ENCODE measurements at places on chromosomes 13 and 19.
A peak's percentile ranks its signal among the peaks of the same experiment; 100 is the strongest.

- DNase-seq: no peak
Observed at GRCh38 chr13:73816702-73817101, 317.5 kb downstream of the KLF12 start.

DNA sequence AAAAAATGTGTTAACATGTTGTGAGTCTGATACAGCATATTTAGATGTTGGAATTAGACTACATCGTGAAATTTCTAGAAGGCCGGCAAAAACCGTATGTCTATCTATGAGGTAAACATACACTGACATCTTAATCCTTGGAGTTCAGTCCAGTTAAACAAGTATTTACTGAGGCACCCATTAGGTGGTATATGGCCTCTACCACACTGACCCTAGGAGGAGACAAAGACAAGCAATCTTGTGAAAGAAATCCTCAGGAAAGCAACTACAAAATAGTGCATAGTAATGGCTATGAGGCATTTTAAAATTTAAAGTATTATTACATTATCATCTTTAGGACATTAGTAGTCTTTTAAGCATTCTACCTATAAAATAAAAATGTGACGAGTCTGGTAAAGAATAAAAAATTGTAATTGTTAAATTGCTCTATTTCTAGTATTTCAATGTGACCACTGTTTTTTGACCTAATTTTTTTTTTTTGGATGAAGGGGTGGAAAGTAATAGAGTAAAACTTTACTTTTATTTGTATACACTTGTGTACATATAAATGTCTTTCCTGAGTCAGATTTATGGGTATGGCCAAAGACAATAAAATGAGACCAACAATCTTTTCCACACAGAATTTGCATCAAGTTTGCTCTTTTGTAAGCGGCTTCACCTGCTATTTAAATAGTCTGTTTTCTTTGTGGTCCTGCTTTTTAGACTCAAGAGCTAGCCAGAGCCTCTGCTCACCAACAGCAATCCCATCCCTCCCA lies 50.5 kb downstream of the KATNAL1 start:
- no peak for DNase-seq

DNA sequence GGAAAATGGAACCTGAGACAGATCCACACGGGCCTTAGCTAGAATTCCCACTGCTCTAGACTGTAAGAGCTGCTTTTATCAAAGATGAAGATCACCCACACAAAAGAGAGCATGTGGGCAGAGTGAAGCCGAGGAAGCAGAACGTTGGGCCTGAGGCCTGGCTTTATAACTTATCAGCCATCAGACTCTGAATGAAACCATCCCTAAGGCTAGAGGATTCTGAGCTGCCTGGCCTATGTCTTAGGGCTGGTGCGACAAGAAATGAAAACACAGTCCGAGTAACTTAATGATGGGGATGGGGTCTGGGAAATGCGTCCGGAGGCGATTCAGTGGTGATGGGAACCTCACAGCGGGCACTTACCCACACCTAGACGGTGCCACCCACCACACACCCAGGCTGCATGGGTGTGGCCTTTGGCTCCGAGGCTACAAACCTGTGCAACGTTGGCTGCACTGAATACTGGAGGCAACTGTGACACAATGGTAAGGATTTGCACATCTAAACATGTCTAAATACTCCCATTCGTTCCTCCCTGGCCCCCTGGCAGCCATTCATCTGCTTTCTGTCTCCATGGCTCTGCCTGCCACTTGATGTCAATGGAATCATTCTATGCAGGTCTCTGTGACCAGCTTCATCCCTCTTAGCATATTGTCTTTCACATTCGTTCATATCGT lies 62.0 kb downstream of the SLC15A1 start:
- DNase-seq: no peak

DNA sequence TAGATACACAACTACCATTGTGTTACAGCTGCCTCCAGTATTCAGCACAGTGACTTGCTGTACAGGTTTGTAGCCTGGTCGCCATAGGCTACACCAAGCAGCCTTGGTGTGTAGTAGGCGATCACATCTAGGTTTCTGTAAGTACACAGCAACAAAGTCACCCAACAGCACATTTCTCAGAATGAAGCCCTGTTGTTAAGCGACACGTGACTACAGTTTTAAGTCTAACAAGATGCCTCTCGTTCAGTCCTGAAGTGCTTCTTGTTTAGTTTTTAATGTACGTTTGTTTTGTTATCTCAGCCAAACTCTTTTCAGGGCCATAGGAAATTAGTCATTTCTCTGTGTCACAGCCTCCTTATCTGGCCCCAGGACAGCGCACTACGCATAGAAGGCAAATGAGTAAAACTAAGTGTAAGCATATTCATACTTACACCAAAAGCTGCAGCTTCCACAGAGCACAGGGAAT lies 50.0 kb upstream of the GPR183 start:
- no peak for DNase-seq

GRCh38 chr13:105442949-105443699 lies 1092.3 kb downstream of the EFNB2 start:
- DNase-seq: no peak

DNA sequence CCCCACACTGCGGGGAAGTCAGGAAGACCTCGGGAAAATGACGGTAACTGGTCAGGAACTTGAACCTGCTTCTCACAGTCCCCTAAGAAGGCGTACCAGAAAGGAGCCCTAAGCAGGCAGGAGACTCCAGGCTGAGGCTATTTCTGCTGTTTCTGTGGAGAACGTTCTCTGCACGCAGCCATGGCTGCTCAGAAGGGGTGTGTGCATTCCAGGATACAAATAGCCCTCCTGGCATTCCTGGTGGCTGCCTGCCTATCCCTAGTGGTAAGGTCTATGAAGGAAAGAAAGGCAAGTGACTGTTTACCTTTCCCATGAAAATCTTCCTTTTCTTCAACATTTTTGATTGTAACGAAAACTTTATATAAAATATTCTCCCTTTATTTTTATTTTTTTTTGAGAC lies 2.5 kb downstream of the SGCG start:
- DNase-seq: no peak

- no peak for DNase-seq
Observed at GRCh38 chr13:87678372-87678752, 7.2 kb downstream of the SLITRK5 start.

DNA sequence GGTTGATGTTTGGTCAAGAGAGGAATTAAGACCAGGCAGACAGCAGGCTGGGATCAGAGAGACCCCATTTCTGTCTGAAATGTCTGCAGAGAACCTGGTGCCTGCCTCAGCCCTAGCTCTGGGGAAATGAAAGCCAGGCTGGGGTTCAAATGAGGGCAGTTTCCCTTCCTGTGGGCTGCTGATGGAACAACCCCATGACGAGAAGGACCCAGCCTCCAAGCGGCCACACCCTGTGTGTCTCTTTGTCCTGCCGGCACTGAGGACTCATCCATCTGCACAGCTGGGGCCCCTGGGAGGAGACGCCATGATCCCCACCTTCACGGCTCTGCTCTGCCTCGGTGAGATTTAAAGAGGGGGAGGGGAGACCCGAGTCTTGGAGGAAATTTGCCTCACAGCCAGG lies at the start of gene LILRB4:
Gene LILRB4 (plus strand): TSS at position 256 of the 400 bp plus-strand sequence. CDS start 49 bp downstream, at position 305.
- no peak for DNase-seq

DNA sequence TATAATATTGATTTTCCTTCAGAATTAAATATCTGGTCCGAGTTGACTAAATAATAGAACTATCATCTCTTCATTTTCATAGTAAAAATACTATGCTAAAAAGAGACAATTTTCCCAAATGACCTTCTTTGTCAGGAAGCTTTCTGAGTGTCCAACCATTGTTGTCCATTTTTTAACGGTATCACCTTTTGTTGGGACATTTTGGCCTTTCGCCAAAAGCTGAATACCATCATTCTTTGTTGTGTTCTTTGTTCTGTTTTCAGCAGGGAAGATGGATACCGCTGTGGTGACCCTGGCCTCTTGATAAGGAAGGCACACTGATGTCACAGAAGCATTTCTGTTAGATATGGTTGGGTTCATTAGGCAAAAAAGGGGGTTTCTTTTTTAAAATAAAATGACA lies 654.4 kb upstream of the GPC6 start:
- DNase-seq: no peak

DNA sequence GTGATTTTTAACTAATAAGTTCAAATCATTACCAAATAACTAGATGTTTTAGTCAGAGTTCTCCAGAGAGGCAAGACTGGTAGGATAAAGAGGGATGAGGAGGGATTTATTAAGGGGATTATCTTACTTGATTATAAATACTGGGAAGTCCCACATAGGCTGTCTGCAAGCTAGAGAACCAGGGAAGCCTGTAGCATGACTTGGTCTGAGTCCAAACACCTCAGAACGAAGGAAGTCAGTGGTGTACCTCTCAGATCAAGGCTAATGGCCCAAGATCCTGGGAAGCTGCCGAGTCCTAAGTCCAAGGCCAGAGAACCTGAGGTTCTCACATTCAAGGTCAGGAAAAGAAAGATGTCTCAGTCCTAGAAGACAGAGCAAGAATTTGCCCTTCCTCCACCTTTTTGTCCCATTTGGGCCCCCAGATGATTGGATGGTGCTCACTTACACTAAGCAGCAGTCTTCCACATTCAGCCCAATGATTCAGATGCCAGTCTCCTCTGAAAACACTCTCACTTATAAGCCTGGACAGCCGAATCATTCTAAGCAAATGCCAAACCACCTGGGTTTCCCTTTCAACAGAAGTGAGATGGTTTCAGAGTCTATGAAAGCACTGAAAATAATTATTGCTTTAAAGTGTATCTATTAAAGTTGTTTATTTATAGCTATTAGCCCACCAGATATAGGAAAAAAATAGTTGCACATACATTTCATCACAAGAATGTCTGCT lies 1599.2 kb downstream of the OLFM4 start:
- no peak for DNase-seq

DNA sequence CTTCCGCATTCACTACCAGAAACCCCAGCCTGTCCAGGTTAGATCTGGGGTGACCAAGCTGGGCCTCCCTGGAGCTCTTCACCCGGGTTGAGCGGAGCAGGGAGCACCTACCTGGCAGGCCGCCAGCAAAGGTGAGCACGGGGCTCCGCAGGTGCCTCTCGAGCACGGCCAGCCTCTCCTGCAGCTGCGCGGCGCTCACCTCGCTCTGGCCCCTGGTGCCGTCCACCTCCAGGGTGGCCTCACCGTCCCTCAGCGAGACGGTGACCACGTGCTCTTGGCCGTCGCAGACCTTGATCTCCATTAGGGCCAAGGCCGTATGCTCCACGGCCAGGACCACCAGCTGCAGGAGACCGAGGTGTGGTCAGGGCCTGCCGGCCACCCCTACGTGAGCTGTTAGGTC lies 42.0 kb downstream of the GAS6 start:
- no peak for DNase-seq

GRCh38 chr19:17448131-17448967 lies at the start of gene TMEM221:
Gene TMEM221 (minus strand): TSS chr19:17448668. CDS start chr19:17448462, 206 bp downstream.
- peak; percentile 36 for DNase-seq

DNA sequence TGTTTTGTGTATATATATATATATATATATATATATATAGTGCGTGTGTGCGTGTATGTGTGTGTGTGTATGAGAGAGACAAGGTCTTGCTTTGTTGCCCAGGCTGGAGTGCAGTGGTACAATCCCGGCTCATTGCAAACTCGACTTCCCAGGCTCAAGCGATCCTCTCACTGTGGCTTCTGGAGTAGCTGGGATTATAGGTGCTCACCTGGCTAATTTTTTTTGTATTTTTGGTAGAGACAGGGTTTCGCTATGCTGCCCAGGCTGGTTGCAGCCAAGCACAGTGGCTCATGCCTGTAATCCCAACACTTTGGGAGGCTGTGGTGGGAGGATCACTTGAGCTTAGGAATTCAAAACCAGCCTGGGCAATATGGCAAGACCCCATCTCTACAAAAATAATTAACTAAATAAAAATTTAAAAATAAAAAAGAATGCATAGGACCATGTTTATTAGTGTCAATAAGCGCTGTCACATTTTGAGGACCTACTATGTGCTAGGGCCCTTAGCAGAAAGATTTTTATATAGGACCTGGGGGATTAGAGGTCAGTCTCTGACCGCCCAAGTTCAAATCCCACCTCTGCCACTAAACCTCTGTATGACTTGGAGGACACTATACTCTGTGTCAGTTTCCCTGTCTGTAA lies 1.8 kb downstream of the PVR start:
- no peak for DNase-seq

DNA sequence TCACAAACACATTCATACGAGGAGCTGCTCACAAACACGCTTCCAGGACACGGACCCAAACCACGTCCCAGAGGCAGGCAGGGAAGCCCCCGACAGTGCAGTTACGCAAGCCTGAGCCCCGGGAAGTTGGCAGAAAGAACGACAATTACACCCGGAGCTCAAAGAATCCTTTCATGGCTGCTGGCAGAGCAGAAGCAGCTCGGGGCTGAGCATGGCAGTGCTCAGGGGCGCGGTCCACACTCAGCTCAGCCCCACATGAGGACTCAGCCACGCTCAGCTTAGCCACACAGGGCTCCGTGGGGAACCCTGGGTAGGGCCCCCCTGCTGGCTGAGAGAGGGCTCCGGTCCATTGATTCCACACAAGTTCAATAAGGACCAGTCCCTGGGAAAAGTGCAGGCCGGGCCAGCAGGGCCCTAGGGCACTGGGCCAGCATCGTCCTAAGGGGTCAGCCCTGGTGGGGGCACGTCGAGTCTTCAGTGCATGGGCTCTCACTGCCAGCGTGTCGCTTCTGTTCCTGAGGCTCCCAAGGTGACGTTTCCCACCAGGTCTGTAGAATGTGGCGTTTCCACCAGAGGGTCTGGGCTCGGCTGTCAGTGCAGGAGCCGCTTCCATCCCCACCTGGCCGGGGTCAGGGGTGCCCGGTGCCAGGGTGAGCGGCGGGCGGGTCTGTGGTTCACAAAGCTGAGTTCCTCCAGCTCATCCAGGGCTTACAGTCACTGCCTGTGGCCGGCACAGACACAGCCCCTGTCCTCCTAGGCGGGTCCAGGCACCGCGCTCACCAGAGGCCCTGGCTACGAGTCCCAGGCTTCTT lies 23.1 kb downstream of the GAS6 start:
- DNase-seq: no peak

- peak; percentile 6 for DNase-seq
Observed at GRCh38 chr13:44306371-44307192, 67.0 kb upstream of the SERP2 start.
